ENCODE measurements at places on chromosomes 3 and 15.

DNA sequence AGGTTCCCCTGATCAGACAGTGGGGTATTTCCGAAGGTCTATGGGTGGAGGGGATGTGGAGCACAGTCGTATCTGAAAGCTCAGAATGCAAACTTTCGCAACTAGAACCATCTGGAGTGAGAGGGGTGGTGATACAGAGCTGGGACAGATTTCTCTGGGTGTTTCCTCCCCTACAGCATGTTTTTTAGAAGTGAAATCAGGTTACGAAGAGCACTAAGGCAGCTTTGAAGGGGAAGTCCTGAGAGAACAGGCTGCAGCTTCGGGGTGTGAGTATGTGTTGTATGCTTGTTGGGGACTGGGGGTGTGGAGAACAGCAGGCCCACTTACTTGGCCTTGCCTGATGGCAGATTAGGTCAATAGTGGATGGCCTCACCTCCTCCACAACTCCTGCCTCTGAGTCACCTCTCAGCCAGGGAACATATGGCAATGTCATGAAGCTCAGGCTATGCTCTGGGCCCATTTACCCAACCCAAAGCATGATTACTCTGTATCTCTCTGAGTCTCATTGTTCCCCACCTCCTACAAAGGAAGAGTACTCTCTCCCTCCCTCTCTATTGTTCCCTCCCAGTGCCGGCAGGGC, 107.2 kb upstream of the RASGRP1 start:
- no peak for DNase-seq

- DNase-seq: no peak
Observed at GRCh38 chr3:159062734-159063410, 261.0 kb downstream of the MFSD1 start.

DNA sequence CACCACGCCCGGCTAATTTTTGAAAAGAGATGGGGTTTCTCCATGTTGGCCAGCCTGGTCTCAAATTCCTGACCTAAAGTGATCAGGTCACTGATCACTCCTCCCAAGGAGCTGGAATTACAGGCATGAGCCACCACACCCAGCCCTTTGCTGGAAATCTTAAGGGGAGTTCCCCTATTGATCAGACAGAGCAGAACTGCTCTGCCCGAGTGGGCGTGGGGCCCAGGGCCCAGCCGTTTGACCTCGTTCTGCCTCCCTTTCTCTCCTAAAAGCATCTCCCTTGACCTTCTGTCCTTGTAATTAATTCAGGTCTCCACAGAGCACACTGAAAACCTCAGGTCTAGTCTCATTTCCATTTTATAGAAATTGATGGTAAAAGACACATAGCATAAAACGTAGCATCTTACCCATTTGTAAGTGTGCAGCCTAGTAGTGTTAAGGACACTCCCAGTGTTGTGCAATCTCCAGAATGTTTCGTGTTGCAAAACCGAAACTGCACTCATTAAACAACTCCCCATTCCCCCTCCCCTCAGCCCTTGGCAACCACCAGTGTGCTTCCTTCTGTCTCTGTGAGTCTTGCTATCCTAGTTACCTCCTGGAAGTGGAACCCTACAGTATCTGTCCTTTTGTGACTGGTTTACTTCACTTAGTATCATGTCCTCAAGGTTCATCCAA, 89.3 kb downstream of the SLCO3A1 start:
- DNase-seq: peak; percentile 25

DNA sequence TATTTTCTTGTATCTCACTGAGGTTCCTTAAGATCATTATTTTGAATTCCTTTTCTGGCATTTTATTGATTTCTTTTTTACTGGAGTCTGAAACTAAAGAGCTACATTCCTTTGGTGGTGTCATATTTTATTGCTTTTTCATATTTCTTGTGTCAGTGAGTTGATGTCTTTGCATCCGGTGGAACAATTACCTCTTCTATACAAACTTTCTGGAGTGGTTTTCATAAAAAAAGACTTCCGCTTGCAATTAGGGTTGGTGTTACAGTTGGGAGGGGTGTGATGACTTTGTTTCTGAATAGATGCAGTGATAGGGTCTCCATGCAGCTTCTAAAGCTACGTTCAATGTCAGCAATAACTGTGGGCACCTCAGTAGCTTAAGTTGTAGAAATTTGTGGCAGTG, 181.7 kb downstream of the LPP start:
- DNase-seq: no peak

DNA sequence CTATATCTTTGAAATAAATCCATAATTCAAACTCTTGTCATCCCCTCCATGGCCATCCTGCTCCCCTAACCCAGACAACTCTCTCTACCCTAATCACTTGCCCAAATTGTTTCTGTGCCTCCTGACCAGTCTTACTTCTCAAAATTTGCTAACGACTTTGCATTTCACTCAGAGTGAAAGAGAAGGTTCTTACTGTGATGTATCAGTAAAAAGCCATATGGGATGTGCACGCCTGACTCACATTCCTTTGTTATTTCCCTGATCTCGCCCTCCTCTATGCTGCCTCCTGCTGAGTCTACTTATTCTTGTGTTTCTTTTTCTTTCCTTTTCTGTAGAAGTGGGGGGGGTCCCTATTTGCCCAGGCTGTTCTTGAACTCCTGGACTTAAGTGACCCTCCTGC, 487.2 kb upstream of the FRG2C start:
- DNase-seq: no peak

- no peak for DNase-seq
Observed at GRCh38 chr3:127425505-127426443, 137.9 kb upstream of the PRR20G start.

- DNase-seq: peak; percentile 20
Observed at GRCh38 chr3:150110097-150110496, 139.4 kb upstream of the PFN2 start.

- no peak for DNase-seq
Observed at GRCh38 chr3:52094571-52095485, 38.5 kb upstream of the DUSP7 start.

- no peak for DNase-seq
Observed at GRCh38 chr15:48940508-48940907, 23.2 kb downstream of the SHC4 start.

GRCh38 chr3:57080171-57080570, 19.7 kb downstream of the SPATA12 start:
- no peak for DNase-seq

GRCh38 chr15:65884511-65884910, 15.2 kb downstream of the RAB11A start:
- no peak for DNase-seq

GRCh38 chr3:107323723-107324122, 53.5 kb upstream of the CCDC54 start:
- no peak for DNase-seq

- DNase-seq: no peak
Observed at GRCh38 chr15:73751899-73752805, 999 bp downstream of the INSYN1 start.

DNA sequence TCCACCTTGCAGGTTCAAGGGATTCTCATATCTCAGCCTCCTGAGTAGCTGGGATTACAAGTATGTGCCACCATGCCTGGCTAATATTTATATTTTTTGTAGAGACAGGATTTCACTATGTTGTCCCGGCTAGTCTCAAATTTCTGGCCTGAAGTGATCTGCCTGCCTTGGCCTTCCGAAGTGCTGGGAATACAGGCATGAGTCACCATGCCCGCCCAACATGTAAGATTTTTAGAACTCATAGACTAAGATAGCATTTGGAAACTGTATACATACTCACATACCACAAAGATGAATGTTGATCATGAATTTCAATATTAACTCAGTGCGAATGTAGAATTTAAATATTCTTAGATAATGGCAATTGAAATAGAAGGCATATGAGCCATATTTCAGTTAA, 718.9 kb downstream of the NLGN1 start:
- DNase-seq: no peak

GRCh38 chr3:61333192-61333961, 82.1 kb upstream of the FHIT start:
- DNase-seq: no peak

DNA sequence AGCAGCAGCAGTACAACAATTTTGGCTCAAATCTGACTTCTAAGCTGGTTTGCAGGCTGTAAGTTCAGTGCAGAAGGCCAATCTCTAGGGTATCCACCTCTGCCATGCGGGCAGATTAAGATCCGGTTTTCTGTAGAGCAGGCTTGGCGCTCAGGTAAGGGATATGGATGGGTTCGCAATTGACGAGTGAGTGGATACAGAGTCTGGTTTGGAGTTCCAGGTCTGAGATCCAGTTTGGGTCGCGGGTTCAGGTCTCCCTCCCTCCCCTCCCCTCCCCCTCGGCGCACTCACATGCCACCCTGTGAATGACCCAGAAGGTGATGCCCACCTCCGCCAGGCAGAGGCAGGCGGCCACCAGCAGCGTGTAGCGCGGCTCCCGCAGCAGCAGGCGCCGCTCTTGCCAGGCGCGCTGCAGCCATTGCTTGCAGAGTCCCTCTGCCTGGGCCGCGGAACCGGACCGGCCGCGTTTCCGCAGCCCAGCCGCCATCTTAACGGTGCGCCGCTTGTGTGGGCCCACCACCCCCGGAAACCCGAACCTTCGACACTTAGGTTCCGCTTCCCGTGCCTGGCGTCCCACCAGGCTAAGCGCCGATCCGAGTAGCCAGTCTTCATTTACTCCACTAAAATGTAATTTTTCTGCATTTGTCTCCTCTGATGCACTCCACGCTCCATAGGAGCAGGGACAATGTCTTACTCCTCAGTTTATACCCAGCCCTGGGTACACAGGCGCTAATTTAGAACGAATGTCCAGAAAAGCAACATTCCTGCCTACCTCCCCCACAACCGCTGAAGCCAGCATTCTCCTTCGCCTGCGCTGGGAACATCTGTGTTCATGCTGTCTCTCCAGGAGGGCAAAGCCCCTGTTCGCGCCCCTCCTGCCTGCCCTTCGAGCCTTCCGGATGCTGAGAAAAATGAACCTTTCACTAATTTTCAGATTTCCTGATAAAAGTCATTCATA, at the start of gene ALG3:
Gene ALG3, minus strand, starts transcription at position 509 of the 958 bp plus-strand sequence. Its CDS starts 22 bp downstream, at position 487.
- peak; percentile 84 for DNase-seq

DNA sequence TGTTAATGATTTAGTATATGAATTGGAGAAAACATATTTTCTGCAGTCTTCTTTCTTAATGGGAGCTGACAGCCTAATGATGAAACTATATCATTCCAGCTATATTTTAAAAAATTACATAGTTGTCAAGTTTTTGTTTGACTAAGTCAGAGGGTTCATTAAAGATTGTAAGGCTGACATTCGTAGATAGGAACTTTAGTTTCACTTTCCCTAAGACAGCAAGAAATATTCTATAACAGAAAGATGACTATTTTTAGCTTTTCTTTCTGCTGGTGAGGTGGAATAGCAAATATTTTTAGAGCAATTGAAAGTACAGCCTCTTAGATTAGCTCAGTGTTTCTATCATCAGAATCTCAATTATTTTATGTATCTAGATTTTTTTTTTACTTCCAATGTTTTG, 60.2 kb downstream of the PIAS1 start:
- DNase-seq: no peak

DNA sequence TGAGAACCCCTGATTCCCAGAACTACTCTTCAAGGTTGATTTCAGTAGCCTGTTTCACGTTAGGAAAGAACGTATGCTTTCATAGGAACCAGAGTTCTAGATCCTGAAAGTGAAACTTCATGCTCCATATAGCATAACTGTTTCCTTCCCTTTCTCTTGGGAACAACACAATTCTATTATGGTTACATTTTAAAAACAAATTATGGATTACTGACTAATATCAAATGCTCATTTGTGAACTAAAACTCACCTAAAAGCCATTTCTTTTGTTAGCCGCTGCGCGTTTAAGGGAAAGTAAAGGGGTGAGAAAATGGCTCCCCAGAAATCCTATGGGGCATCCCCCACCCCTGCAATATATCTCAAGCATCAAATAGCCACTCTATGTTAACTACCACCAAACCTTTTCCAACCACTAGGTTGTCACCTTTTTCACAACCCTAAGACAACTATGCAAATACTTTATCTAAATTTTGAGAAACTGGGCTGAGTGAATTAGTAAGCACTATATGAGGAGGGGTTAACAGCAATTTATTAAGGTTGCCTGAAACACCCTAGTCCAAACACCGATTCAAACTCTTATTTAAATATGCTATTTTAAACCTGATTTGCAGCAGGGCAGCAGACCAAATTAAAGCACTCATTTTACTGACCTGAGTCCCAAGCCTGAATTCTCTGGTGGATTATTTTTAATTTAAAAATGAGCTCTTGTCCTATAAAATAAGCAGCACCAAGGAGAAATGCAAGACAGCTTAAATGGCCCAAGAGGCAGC, 2.4 kb downstream of the SIAH2 start:
- no peak for DNase-seq

- no peak for DNase-seq
Observed at GRCh38 chr3:126016616-126017015, 47.6 kb downstream of the ROPN1B start.

GRCh38 chr3:143697975-143698374, 150.3 kb downstream of the SLC9A9 start:
- no peak for DNase-seq

- no peak for DNase-seq
Observed at GRCh38 chr3:25478964-25479726, 51.1 kb downstream of the RARB start.

DNA sequence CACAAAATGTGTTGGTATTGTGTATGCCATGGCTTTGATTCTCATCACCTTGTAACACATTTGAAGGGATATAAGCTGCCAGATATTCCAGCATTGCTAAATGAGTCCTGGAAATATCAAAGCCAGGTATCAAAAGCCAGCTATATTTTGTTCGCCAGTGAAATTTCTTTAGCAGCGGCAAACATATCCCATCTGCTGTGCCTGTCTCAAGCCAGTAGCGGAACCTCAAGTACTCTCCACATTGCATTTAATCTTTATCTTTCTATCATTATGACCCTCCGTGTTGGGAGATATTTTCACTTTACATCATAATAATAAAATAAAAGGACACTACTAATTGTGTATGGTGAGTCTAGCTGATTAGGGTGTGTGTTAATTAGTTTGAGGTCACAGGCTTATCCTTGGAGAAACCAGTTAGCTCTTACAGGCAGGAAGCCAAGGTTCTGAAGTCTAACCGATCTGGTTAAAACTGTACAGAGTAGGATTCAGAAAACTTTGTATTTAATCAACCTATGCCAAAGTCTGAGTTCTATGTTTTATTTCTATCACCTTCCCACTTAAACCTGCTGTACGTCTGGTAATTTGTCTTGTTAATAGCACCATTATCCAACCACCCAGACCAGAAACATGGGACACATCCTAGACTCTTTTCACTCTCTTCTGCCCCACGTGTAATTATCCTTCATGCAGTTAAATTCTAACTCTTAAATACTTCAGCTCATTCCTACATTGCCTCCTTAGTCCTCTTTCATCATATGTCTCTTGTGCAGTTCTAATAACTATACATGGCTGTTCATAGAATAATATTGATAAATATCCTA, 14.5 kb downstream of the TIPARP start:
- DNase-seq: no peak

- DNase-seq: no peak
Observed at GRCh38 chr3:36663666-36664291, 100.6 kb downstream of the DCLK3 start.

GRCh38 chr15:68479406-68479805, 47.4 kb upstream of the ITGA11 start:
- no peak for DNase-seq

DNA sequence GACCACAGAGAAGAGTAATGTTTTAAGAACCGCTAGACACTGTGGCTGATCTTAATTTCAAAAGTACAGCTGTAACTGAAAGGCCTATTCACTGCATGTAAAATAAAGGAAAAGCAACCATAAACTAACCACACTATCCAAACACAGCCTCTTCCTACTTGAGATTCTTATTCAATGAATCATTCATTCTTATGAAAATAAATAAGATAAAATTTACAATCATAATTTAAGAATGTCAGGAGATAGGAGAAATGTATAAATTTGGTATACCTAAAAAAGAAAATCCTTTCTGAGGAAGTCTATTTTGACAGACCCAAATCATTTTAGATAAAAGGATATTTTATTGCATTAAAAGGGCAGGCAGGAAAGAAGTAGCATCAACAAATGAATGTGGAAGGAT, 533.5 kb upstream of the ZNF385D start:
- DNase-seq: no peak

GRCh38 chr15:65326117-65326526, 21.6 kb downstream of the RNU5B-1 start:
- DNase-seq: no peak
